ENCODE measurements at places on chromosomes 5 and 9. TPM values are rescaled to one million over a fixed set of nuclear protein-coding genes. Genes with fewer than 3 reads are reported as not detected.

The ORM2 gene
- not detected for polyA plus RNA-seq

The PDE6A gene
- polyA plus RNA-seq, result not detected

The PSAT1 gene
- 52.2 TPM for polyA plus RNA-seq

The SLC36A2 gene
- polyA plus RNA-seq, result not detected

The PCDHB16 gene
- 0.93 TPM for polyA plus RNA-seq

GRCh38 chr9:124583134-124583533 is 75.9 kb upstream of the NR5A1 start:
- DNase-seq, result no peak

GRCh38 chr5:43851741-43852140 is 248.8 kb downstream of the NNT start:
- no peak for DNase-seq

DNA sequence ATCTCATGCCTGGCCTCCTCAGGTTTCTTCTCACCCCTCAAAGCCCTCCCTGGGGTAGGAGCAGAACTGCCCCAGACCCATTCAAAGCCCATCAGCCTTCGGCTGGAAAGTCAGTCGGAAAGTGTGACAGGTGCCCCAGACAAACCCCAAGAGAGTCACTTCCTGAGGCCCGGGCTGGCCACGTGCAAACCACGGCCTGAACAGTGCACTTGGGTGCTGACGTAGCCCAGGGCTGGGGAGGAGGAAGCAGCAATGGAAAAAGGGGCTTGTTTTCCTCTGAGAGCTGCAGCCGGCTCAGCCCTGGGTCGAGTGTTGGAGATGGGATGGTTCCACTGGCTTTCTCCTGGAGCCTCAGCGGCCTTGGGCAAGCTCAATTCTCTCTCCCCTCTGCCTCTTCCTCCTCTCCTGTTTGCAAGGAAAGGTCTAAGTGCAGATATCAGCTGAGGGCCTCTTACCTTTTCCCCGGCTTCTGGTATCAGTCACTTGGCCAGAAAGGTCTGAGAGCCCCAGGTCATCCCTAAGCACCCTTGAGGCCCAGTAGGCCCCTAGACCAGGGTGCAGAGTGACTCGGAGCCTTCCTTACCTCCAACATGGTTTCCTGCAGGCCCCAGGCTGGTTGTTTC is 5.9 kb upstream of the EGR1 start:
- no peak for DNase-seq

DNA sequence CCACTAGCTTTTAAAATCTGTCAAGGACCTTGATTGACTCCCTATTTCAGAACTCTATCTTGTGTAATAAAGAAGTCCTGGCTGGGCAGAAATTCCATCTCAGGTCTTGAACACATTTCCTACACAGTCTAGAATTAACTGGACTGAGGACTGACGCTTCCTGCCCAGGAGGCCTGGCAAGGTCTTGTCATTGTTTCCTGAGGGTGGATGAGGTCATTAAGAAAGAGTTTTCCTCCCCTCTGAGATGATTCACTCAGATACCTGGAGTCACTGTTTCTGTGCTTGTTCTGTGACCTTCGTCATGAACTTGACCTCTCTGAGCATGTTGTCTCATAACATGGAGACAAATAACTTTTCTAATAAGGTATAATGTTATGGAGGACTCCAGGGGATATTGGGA is 10.0 kb downstream of the MTAP start:
- DNase-seq, result peak; percentile 40

DNA sequence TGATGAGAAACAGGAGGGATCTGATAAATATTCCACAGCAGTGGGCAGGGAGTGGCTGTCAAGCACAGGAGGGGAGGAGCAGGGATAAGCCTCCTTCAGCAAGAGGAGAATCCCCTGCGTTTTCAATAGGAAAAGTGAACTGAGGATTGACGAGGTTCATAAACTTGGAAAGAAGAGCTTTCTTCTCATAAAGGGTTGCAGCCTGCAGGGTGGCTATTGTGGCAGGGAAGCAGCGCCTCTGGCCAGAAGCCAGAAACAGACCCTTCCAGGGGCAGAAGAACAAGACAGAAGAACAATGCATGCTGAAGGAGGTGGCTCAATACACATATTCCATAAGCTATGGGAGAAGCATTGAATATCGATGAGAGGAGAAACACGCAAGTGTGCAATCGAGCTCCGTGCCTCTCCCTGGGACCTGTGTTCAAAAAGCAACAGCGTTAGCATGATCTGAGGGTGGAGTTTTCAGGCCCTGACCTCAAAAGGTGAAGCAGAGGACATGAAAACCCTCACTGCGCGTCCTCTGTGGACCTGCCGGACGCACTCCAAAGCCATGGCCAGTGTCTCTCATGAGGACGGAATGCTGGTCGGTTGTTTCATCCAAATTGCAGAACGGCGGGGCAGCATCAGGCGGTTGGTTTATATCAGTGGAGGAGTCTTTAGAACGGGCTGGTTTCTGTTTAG is 67.6 kb downstream of the ANKRD33B start:
- no peak for DNase-seq

GRCh38 chr5:36897616-36898015 is 21.0 kb downstream of the NIPBL start:
- peak; percentile 80 for DNase-seq

- no peak for DNase-seq
These were observed 1.3 kb downstream of the TMEM268 start for GRCh38 chr9:114612272-114612923.

All from IMR-90 (cell line).